ENCODE measurements at places on chromosomes 13 and 19. TPM values are rescaled to one million over a fixed set of nuclear protein-coding genes. Genes with fewer than 3 reads are reported as not detected.

Gene KLK8
- not detected for total RNA-seq

Gene CCL25
- not detected for total RNA-seq

Gene FCAR
- total RNA-seq, result not detected

Gene C19orf73
- total RNA-seq, result 0.80 TPM

Gene HIPK4
- not detected for total RNA-seq

Gene PTH2
- not detected for total RNA-seq

Gene NLRP11
- total RNA-seq, result 2.4 TPM

All from H4 (cell line).